ENCODE measurements at places on chromosomes 1 and 21.

- DNase-seq, result no peak
These were observed 25.0 kb upstream of the EPHB2 start for GRCh38 chr1:22685591-22686059.

DNA sequence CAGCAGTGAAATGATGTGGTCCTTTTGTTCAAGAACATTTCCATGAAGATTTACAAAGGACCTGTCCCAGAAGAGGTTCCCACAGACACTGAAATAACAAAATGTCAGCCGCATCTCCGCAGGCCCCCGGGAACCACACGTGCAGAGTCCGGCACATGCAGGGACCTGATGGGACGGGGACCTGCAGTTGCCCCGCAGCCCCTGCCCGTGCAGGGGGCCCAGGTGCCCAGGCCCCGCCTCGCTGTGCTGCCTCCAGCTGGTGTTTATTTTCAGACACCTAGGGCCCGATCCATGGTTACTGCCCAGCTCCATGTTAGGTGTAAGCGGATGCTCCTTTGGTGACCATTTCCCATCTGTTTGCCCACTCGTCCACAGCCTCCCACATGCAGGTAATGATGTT, 149.3 kb upstream of the ARHGEF16 start:
- no peak for DNase-seq

GRCh38 chr1:55580845-55581332, 365.7 kb upstream of the USP24 start:
- DNase-seq, result no peak

DNA sequence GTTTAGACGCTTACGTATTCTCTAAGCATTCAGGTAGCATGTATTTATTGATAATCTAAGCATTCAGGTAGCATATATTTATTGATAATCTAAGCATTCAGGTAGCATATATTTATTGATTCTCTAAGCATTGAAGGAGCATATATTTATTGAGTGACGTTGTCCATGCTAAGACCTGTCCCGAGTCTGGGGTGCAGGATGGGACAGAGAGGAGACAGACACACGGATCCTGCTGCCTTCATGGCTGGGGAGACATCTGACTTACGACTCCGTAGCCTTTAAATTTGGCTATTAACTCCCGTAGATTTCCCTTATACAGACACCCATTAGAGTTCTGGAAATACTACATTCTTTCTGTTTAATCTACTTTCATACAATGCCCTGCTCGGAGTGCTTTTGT, 982 bp downstream of the SCCPDH start:
- no peak for DNase-seq

DNA sequence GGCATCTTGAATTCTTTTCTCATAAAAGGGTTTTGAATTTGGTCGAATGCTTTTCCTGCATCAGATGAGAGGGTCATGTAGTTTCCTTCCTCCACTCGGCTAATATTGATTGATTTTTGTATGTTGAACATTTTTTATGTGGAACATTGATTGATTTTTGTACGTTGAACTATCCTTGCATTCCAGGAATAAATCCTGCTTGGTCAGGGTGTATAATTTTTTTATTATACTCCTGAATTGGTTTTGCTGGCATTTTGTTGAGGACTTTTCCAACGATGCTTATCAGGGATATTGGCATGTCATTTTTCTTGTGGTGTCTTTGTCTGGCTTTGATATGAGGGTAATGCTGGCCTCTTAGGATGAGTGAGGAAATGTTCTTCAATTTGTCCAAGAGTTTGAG, 8.5 kb downstream of the TMEM240 start:
- DNase-seq, result no peak
